SIG-M5 (cell line): ENCODE measurements at places on chromosomes 13 and 19.

- no peak for DNase-seq
These were observed 9.7 kb upstream of the ARHGAP45 start for GRCh38 chr19:1057176-1057855.

GRCh38 chr13:113970810-113971470, 2.9 kb downstream of the C13orf46 start:
- DNase-seq = no peak

- DNase-seq = no peak
These were observed 8.8 kb downstream of the SERPINE3 start for GRCh38 chr13:51348069-51348967.

- DNase-seq = no peak
These were observed 50.0 kb upstream of the WDFY2 start for GRCh38 chr13:51534041-51534817.

DNA sequence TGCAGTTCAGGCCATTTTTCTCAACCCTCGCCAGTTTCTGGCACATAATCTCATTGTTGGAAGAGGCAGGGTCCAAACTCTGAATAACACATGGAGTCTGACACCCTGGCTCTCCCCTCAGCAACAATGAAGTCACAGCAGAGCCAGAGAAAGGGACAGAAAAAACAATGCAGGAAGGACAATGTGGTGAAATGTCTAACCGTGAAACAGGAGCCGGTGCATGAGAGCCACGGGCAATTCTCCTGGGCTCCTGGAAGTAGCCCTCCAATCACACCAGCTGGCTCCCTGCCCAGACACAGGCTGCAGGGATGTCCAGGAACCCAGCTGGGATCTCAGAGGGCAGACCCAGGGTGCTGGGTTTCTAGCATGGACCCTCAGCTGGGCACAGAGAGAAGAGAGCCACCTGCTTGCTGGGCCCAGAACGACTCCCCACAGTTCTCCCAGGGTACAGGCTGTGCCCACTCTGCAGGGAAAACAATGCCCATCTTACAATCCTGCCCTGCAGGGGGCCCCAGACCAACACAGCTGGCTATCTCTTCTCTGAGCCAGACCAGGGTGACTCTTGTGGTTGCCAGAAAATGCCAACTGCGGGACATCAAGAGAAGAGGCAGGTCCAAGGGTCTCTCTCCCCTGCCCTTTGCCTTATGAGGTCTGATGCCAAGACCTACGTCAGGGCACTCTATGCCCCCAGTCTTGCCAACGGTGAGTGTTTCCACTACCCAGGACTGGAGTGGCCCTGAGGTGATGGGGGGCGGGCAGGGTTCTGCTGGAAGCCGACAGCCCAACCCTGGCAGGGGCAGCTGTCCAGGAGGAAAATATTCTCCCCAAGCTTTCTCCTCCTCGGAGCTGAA, 64.5 kb downstream of the CEBPG start:
- no peak for DNase-seq

DNA sequence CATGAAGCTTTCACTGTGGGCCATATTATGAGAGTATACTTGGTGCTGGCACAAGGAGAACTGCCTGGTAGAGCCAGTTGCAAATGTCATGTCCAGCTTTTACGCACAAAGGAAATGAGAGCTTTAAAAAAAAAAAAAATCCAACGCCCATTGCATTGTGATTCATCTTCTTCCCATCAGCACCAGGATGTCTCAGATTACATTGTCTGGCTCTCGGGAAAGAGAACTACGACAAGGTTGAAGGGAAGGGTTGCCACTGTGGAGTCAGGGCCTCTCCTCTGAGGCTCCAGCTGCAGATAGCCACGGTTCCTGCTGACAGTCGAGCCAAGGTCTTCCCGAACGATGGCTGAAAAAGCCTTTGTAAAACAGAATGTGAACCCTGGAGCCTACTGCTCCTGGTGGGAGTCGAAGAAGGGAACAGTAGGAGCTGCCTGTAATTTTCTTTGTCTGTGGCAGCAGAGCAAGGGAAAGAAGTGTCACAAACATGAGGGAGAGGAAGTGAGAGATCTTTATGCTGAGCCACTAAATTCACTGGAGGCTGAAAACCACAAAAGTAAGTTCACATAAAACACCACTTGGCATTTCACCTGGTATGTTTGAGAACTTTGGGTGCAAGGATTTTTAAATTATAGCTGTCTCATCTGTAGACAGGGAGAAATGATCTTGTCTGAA, 704.7 kb downstream of the DIAPH3 start:
- DNase-seq = no peak

GRCh38 chr19:5340637-5341447, at the start of gene PTPRS:
PTPRS (minus strand) TSS chr19:5340812; CDS start chr19:5286140, 54,672 bp downstream.
- no peak for DNase-seq

- DNase-seq = no peak
These were observed 9.4 kb downstream of the PDE4C start for GRCh38 chr19:18216789-18217188.
